ENCODE measurements at places on chromosomes 16 and 17. TPM values are rescaled to one million over a fixed set of nuclear protein-coding genes. Genes with fewer than 3 reads are reported as not detected.

The DPH1 gene
- 20.7 TPM for total RNA-seq

The BIRC5 gene
- total RNA-seq: 38.8 TPM

The PMFBP1 gene
- not detected for total RNA-seq

The SLC6A2 gene
- not detected for total RNA-seq

The SGSH gene
- total RNA-seq: 33.0 TPM

The SLC4A1 gene
- not detected for total RNA-seq

The ACE gene
- total RNA-seq: 90.1 TPM

The SLFN14 gene
- total RNA-seq: under 0.01 TPM

The AANAT gene
- not detected for total RNA-seq

The TAT gene
- total RNA-seq: not detected

The SEZ6L2 gene
- 0.67 TPM for total RNA-seq

The CSH1 gene
- total RNA-seq: not detected

The CMTM1 gene
- 3.1 TPM for total RNA-seq

The KRT31 gene
- not detected for total RNA-seq

The ABCC6 gene
- total RNA-seq: under 0.01 TPM

The TUBB3 gene
- 251 TPM for total RNA-seq

The CXCL16 gene
- 2.0 TPM for total RNA-seq

The EPN3 gene
- not detected for total RNA-seq

The SHBG gene
- total RNA-seq: not detected

The SPIRE2 gene
- total RNA-seq: 1.1 TPM

The CPNE7 gene
- total RNA-seq: 7.8 TPM

The TP53TG3C gene
- total RNA-seq: not detected

The DECR2 gene
- 21.2 TPM for total RNA-seq

The NOXO1 gene
- not detected for total RNA-seq

The SLC2A4 gene
- 0.33 TPM for total RNA-seq

The MRPS23 gene
- total RNA-seq: 22.5 TPM

The TBC1D3K gene
- total RNA-seq: not detected

The PYDC1 gene
- not detected for total RNA-seq

The PIGQ gene
- total RNA-seq: 28.4 TPM

The ANKS4B gene
- not detected for total RNA-seq

The NDRG4 gene
- 127 TPM for total RNA-seq

The CASKIN2 gene
- 18.6 TPM for total RNA-seq

The SMIM5 gene
- total RNA-seq: 0.10 TPM

The NPW gene
- 0.98 TPM for total RNA-seq

The WSCD1 gene
- total RNA-seq: 30.1 TPM

The SMIM36 gene
- not detected for total RNA-seq

The TP53I13 gene
- total RNA-seq: 31.6 TPM

The FOXL1 gene
- 4.6 TPM for total RNA-seq
